A549 treated with CORT108297 at 1 μM for 4 hours (cell line): ENCODE measurements at places on chromosomes 11 and 22. TPM values are rescaled to one million over a fixed set of nuclear protein-coding genes. Genes with fewer than 3 reads are reported as not detected.

Gene EMID1
- total RNA-seq: 0.16 to 0.65 TPM (median 0.33 TPM) in 5 replicates

Gene C22orf15
- total RNA-seq: not detected in 5 replicates

Gene OR52A1
- not detected in 5 replicates for total RNA-seq

Gene HMOX1
- 537 to 845 TPM (median 616 TPM) in 5 replicates for total RNA-seq

Gene SMC1B
- total RNA-seq: 0.02 to 0.03 TPM (median 0.03 TPM) in 3 of 5 replicates, not detected in the others

Gene MMP12
- total RNA-seq: 0.05 to 0.07 TPM (median 0.06 TPM) in 3 of 5 replicates, not detected in the others

Gene THY1
- 11.6 to 15.3 TPM (median 13.7 TPM) in 5 replicates for total RNA-seq

Gene CNGA4
- 0.03 to 0.09 TPM (median 0.06 TPM) in 4 of 5 replicates, not detected in the other for total RNA-seq

Gene RTN4R
- total RNA-seq: 5.8 to 13.3 TPM (median 11.6 TPM) in 5 replicates

Gene NKAPD1
- 12.1 to 18.8 TPM (median 14.4 TPM) in 5 replicates for total RNA-seq
